Uterus (tissue), 4 donors: ENCODE measurements at places on chromosomes 5 and 9. TPM values are rescaled to one million over a fixed set of nuclear protein-coding genes. Genes with fewer than 3 reads are reported as not detected.
A peak's percentile ranks its signal among the peaks of the same experiment; 100 is the strongest.

GRCh38 chr5:99000876-99001275 lies 72.1 kb upstream of the CHD1 start:
- DNase-seq = no peak

DNA sequence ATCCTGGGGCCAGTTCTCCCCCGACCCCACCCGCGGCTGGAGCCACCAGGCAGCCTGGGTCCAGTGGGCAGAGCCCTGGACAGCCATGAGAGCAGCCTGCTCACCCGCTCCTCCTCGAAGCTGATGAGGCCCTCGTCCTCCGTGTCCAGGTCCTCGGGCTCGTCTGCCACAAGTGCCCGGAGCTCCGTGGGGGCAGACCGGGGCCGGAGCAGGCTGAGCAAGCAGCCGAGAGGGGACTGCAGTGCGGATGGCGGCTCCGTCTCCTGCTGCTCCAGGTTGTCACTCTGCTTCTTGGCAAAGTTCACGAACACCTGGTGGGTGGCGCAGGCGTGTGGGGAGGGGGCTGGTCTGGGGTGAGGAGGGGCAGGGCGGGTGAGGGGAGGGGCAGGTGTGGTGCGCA lies 11.9 kb upstream of the CLIC3 start:
- DNase-seq = no peak

DNA sequence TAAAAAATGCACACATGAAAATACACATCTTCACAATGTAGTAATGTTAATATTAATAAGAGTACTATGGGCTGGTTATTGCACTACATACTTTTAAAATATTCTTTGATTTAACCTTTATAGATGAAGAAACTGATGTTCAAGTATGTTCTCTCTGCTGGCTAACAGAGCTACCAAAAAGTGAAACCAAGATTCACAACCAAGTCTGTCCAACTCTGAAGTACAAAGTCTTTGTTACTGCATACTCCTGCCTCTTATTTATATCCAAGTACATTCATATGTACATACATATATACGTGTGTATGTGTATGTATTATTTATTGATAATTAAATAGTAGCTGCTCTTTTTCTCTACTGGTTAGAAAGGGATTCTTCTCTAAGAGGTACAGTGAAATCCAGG lies 325.6 kb downstream of the BNC2 start:
- DNase-seq = no peak

GRCh38 chr5:158709279-158709678 lies 390.4 kb downstream of the EBF1 start:
- no peak for DNase-seq

DNA sequence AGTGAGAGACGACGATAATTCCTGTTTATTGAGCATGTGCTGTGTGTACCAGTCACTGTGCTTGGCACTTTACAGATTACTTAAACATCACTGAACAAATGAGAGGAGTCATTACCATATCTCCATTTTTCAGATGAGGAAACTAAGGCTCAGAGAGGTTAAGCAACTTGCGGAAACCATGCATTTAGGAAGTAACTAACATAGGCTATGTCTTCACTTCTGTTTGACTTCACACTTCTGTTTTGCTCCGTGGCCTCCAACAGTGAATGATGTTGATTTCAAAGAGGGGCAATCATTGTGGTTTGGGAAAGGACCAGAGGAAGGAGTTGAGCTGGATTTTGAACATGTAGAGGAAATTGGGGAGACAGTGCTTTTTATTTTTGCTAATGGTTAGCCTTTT lies 16.7 kb downstream of the GCNT1 start:
- no peak for DNase-seq

DNA sequence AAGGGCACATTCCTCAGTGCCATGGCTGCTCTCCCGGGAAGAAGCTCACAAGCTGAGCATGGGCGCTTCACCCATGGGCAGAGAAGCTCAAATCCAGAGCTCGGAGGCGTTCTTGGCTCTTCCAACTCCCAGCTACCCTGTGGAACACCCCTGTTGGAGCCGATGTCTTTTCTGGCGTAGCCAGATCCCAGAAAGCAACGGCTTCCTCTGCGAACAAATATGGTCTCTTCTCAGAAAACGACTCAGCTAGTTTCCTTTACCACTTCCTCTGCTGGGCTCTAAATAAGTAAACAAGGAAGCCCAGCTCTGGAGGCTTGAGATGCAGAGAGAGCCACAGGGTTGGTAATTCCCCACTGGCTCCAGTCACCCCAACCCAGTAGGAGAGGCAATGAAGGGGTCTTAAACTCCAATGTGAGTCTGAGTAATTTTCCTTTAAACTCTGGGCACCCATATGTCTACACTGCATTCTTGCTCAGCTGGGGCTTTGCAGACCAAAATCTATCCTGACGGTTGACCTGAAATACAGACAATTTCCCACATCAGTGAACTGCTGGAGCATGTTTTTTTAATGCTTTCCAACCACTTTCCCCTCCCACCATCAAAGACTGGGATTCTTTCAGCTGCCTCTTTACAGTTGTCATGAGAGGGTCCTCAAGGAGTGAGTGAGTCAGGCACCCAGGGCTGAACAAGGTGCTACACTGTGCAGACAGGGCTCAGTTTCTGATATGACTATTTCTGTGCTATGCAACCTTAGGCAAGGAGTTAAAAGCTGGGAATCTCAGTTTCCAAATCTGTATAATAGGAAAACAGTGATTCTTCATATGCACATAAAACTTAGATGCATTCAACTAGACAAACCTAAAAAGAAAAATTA lies at the start of gene LCP2:
TSS of gene LCP2 (minus strand) at position 189 of the 874 bp plus-strand sequence. CDS start at position 23, 166 bp downstream.
- DNase-seq = no peak

DNA sequence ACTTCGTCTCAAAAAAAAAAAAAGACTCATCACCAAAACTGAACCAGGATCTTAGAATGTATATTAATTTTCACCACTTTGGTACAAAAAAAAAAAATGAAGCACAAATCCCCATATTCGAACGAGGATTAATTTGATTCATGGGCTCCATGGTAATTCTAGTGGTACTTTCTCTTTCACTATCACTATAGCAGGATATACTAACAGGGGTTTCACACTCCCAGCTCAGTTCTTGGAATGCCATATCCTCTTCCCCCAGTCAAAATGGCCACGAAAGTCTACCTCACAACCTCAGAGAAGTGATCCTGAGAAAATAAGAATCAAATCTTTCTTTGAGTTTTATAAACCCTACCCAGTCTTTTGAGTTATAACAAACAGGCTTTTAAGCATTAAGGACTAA lies 235.7 kb downstream of the FBXL17 start:
- no peak for DNase-seq

GRCh38 chr9:134378901-134379338 lies 52.7 kb downstream of the RXRA start:
- DNase-seq = peak; percentile 58

- no peak for DNase-seq
Measured at GRCh38 chr5:36482812-36483211, 123.6 kb upstream of the SLC1A3 start.

DNA sequence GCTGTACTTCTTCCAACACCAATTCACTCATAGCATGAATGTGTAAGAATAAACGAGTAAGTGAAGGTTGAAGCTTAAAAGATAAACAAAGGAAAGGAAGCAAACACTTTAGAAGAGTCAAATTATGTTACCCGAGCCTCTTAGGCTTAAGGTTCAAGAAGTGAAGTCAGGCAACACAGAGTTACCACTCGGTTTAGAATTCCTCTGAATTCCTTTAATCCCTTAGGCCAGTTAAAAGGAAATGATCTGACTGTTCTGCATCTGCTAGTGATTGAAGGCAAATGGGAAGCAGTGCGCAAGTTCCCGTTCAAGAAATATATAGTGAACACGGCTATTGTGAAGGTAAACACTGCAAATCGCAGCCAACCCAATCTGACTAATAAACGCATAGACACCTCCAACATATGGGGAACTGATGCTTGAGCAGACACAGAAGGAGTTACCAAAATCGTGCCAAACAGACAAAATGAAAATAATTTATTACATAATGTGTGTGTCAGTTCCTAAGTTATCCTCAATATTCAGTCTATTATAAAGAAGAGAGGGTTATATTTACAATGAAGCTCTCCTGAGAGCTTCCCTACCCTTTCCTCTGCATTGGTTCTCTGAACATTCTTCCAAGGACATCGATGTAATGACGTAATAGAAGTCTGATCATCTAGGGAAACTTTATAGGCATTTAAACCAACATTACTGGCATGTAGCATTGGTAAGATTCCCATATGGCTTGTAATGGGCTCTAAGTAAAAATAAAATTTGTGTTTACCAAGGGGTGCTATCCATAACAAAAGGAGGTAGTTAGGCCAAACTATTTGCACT lies 837.1 kb upstream of the ZNF608 start:
- DNase-seq = no peak

Gene PCDHB5
- total RNA-seq = 1.2 TPM
